ENCODE measurements at places on chromosomes 5 and 9. TPM values are rescaled to one million over a fixed set of nuclear protein-coding genes. Genes with fewer than 3 reads are reported as not detected.

PITX1 gene
- total RNA-seq = not detected

LHX3 gene
- total RNA-seq = not detected

FBP2 gene
- total RNA-seq = not detected

CBY3 gene
- total RNA-seq = not detected

ECM2 gene
- total RNA-seq = not detected

HMMR gene
- total RNA-seq = 60.2 TPM

SPATA31E1 gene
- not detected for total RNA-seq

LCN12 gene
- not detected for total RNA-seq

CATSPER3 gene
- not detected for total RNA-seq

ADRA1B gene
- 0.34 TPM for total RNA-seq

ACSL6 gene
- total RNA-seq = 0.09 TPM

ZBTB26 gene
- total RNA-seq = 4.4 TPM

PRRX2 gene
- total RNA-seq = 1.2 TPM

PCDHB16 gene
- total RNA-seq = 0.17 TPM

TAF1L gene
- under 0.01 TPM for total RNA-seq

MRRF gene
- 65.3 TPM for total RNA-seq

- DNase-seq = no peak
These were observed 706.0 kb upstream of the GRAMD2B start for GRCh38 chr5:125717209-125717608.

GRCh38 chr9:93017621-93018020 is 40.9 kb upstream of the SUSD3 start:
- DNase-seq = no peak

GRCh38 chr9:111276431-111277128 is 53.4 kb downstream of the OR2K2 start:
- DNase-seq = no peak

- no peak for DNase-seq
These were observed 410.8 kb downstream of the CETN3 start for GRCh38 chr5:89998519-89999305.

- no peak for DNase-seq
These were observed 541.4 kb downstream of the KCTD16 start for GRCh38 chr5:144712090-144712489.

DNA sequence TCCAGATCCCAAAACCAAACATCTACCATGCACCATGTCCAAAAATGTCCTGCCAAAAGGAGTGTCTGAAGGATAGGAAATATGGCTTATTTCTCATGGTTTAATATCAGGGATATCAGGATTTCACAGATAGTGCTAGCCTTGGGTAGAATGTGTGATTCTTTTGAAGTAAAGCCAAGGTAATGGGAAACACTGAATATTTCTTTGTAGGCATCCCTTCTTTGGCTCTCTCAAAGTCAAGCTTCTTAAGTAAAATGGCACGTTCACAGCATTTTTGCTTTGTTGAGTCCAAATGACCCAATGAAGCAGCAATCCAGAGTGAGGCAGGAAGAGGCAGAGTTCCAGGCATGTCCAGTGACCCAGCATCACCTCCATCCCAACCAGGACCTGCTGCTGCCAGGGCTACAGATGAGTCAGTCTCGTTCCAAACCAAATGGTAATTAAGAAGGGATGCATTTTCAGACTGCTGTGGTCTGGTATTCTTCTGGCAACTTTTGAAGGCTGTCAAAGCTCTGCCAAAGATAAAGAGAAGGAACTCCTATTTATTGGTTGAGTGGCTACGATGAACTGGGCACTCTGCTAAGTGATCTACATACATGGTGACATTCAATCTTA is 678.8 kb upstream of the KLF4 start:
- DNase-seq = no peak

DNA sequence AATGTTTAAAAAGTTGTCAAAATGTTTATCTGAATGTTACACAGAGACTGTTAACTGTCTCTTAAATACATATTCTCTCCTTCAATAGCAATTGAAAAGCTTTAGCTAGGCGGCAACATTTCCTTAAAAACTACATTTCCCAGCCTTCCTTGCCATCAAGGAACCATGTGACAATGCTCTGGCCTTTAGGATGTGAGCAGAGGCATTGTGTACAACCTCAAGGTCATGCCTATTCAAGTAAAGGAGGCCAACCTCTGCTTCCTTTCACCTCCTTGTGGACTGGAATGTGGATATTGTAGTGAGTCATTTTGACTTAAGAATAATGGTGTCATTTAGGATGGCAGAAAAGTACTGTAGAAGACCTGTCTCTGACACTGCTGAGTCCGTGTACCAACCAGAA is 23.7 kb upstream of the MROH2B start:
- DNase-seq = peak; percentile 1

DNA sequence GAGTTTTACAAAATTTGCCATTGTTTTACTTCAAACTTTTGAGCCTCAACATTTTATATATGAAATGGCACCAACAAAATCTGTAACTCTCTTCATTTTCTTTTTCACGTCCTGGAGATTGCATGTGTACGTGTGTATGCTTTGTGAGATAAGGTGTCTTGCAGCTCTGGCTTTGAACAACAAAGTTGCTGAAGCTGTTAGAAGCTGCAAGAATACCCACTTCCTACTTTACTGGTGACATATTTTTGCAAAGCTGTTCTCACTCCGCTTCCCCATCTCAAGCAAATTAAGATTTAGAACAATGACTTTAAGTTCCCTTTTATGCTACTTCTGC is 41.8 kb downstream of the FYB1 start:
- DNase-seq = no peak

DNA sequence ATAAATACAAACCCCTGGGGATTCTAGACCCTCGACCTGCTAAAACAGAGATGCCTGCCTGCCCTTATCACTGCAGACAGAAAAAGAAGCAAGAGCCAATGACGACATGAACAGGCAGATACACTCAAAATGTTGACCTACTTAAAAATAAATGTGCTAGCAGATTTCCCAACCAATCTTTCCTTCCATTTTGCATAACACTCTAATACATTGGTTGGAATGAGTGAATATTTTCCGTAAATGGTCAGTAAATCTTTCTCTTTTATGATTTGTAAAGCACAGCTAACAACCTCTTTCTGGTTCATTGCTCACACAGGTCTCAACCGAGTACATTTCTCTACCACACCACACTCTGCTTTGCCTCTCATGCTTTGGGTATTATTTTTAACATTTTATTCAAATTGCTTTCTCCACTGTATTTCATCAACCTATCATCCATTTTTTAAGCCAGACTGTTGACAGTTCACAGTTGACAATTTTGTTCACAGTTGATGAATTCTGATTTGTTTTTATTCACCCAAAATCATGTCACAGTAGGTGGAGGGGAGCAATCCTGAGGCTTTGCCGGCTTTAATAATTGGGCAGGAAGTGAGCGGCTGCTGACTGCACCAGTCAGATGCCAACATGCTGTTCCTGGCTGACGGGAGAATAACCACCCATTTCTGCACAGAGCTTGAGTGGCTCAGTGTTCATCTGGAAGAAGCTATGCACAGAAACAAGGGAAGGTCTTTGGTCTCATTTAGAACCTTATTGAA is 426.6 kb downstream of the SPOCK1 start:
- peak; percentile 40 for DNase-seq

DNA sequence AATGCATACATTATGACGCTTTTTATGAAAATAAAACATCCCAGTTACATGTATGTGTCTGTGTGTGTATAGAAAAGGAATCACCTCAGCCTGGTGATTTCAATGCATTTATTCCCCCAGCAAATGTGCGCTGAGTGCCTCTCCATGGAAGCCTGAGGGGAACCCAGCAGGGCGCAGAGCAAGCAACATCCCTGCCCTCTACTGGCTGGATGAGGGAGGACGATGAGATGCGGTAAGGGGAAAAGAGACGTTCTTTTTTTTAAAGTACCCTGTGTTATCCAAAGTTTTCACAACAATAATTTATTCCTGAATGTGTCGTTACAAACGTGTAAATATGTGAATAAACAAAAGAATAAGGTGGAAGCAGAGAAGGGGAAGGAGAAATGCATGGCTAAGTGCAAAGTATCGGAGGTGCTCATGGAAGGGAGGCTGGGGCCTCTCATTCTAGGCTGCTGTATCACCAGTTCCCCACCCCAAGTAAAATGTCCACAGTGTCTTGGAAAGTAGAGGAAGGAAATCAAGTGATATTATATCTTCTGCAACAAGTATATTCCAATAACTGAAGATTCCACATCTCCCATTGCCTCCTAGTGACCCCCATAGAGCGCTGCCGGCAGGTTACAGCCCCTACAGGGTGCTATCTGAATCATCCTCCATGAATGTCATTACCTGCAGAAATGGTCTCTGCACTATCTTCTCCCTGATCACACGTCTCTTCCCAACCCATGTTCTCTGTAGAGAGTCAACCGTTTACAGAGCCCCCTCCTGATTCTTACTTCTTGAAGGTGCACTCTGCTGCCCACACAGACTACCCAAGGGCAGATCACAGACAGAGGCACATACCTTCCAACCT is 13.0 kb upstream of the ABLIM3 start:
- DNase-seq = peak; percentile 68

GRCh38 chr9:404234-404633 is 189.6 kb downstream of the DOCK8 start:
- DNase-seq = no peak

DNA sequence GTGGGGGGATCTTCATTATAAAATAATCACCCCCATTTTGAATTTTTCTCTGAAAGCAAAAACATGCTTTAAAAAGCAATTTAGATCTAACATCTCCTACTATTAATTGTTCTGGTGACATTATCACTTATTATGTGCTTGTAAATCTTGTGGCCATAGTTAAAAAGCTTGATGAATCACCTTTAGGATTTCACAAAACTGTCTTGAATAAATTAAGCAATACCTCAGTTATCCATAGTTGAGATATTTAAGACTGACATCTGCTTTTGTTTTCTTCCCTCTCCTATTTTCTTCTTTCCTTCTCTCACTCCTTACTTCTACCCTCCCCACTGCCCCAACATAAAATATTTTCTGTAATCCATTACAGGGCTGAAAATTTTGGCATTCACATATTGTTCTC is 84.8 kb downstream of the SLC1A3 start:
- DNase-seq = no peak

- peak; percentile 35 for DNase-seq
These were observed 16.9 kb downstream of the SH2D3C start for GRCh38 chr9:127761491-127761956.

DNA sequence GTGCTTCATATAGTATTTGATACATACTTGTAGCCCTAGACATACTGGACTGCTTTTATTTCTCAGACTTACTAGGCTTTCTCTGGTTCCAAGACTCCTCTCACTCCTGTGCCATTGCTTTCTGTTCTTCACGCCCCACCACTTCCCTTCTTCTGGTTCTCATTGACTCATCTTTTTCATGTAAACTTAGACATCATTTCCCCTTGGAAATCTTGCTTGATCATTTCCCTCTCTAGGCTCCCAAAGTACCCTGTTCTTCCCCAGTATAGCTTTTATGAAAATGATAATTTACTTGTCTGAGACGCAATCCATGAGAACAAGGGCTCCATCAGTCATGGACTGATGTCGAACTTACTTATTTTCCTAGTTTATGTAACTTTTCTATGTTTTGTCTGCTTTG is 83.5 kb downstream of the TLR4 start:
- DNase-seq = no peak

- DNase-seq = no peak
These were observed 116.7 kb upstream of the EGFLAM start for GRCh38 chr5:38141665-38142064.

GRCh38 chr5:74252044-74252443 is 388.5 kb downstream of the ENC1 start:
- DNase-seq = no peak

DNA sequence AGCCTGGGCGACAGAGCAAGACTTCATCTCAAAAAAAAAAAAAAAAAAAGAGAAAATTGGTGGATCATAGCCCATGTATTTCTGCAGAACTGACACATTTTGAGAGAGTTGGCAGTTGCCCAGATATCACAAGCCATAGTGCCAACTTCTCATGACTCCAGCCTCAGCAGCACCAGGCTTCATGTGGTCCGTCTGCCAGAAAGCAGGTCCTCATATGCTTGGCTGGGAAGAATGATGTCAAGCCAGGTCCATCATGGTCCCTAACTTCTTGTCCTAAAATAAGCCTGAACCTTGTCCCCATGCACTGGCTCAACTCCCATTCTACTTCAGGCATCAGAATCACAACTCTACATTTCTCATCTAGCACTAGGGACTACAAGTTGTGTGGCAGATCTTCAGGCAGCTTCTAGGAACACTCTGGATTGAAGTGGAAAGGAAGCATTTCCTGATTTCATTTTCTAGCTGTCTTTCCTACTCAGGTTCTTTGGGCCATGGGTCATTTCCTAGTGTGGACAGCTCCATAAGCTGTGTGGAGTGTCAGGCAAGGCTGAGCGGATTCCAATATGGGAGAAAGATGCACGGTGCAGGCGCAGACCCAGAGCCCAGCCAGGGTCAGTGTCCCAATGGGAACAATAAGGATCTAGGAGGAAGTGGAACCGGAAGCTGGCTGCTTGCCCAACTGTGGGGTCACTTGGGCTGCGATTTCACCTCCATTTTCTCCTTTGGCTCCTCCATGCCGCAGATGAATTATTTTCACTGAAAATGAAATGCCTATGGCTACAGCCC is 90.1 kb downstream of the LMNB1 start:
- peak; percentile 54 for DNase-seq

DNA sequence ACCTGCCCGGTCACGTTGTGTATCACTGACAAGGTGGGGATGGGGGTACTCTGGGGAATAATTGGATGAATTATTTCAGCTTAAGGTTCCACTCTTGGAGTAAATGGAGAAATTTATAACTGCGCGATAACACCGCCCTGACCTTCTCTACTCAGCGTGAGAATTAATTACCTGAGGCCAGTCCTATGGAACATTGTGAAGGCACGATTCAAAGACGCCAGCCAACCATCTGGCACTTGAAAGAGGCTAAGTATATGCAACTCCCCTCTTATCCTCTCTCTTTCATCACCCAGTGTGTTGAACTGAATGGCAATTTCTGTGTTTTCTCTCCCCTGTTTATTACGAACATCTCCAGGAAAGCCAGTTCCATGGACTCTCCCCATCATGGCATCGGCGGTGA is 235.5 kb upstream of the TUT7 start:
- DNase-seq = no peak

- no peak for DNase-seq
These were observed 38.6 kb downstream of the B4GALT1 start for GRCh38 chr9:33128570-33128969.

All from dermis blood vessel endothelial cell (primary cell).